ENCODE measurements at places on chromosomes 2 and 18.

GRCh38 chr18:22188559-22189267 lies 19.3 kb downstream of the GATA6 start:
- DNase-seq = no peak

- DNase-seq = no peak
These were observed 8.1 kb downstream of the CHN1 start for GRCh38 chr2:174997110-174997509.

- DNase-seq = no peak
These were observed 1407.4 kb upstream of the ZEB2 start for GRCh38 chr2:145927131-145927950.

DNA sequence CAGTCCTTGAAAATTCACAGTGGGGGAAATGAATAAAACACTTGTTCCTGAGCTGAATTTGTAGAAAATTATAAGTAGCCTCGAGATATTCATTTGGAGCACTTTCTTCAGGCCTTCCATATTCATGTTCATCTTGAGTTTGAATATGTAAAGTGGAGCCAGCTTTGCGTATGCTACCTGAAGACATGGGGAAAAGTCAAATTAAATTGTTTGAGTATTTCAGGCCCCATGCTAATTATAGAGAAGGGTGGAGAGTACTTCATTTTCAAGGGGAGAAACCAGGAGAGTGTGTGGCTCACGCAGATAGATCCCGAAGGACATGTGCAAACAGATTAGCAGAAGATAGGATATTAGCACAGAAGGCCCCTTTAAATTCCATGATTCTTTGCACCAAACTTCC lies 7.7 kb downstream of the RPRM start:
- DNase-seq = no peak

- DNase-seq = no peak
These were observed 446.0 kb downstream of the XIRP2 start for GRCh38 chr2:167334146-167334742.

GRCh38 chr18:78867131-78867530 lies 112.5 kb upstream of the SALL3 start:
- no peak for DNase-seq

GRCh38 chr2:122610948-122611609 lies 855.6 kb downstream of the TSN start:
- no peak for DNase-seq

- no peak for DNase-seq
These were observed 373.8 kb downstream of the LNPK start for GRCh38 chr2:175628243-175628642.
